Stimulated activated CD4-positive, alpha-beta T cell treated with anti-CD3 and anti-CD28 coated beads, Interleukin-2, amount 100 ng/mL, for 4 hours (primary cell): ENCODE measurements at places on chromosomes 2 and 18.

GRCh38 chr2:218734190-218734975 is 23.7 kb downstream of the TTLL4 start:
- DNase-seq: no peak

DNA sequence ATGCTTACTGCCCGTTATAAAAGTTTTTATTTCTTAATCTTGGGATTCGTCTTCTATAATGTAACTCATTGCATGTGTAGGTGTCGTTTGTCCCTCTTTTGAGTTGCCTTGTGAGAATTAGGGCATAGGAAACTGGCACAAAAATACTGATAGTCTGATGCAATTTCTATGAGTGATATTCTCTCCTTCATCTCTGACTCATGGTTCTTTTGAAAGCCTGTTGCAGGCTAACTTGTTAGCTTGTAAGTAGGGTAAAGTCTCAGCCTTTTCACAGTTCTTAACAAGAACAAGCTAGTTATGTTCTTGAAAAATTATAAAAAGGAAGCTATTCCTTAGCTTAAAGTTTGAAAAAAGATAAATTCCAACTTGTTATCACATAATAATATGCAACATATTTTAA is 1085.4 kb upstream of the NRXN1 start:
- no peak for DNase-seq

- DNase-seq: no peak
Measured at GRCh38 chr2:72682061-72682460, 143.8 kb downstream of the EXOC6B start.

DNA sequence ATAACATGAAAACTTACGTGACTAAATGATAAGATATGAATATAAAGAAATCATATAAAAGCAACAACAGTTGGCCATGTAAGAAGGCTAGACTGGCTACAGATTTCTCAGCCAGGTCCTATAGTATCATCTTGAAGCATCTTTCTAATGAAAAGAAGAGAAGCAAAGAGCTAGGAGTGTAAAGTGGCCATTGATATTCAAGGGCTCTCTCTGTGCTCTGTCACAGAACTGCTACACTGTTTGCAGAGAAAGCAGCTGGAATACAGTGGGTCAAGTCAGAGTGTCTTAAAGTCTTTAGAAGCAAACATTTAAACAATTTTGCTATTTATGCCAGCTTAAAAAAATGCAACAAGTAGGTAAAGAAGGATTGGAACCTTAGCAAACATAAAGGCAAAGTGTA is 118.8 kb downstream of the SCN9A start:
- DNase-seq: no peak

GRCh38 chr2:105796131-105796638 is 51.5 kb downstream of the NCK2 start:
- DNase-seq: no peak

DNA sequence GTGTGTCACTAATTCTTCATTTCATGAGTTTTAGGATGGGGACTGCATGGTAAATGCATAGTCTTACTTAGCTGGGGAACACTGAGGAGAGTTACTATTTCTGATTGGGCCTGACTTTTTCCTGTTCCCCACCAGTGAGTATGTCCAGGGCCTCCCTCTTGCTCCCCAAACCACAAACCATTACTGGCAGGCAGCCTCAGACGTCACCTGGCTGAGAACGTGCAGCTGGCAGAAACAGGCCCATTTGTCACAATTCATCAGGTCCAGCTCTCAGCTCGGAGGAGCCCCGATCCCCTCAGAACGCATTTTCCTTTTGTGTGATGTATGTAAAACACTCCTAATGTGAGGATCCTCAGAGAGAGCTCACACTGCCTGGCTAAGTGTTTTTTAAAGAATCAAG is 71.7 kb upstream of the SIX3 start:
- no peak for DNase-seq

- DNase-seq: no peak
Measured at GRCh38 chr18:13502585-13502984, 223.8 kb downstream of the FAM210A start.

- peak; percentile 60 for DNase-seq
Measured at GRCh38 chr2:10497797-10498251, 49.7 kb upstream of the ODC1 start.

GRCh38 chr2:105772362-105772761 is 27.6 kb downstream of the NCK2 start:
- DNase-seq: no peak

DNA sequence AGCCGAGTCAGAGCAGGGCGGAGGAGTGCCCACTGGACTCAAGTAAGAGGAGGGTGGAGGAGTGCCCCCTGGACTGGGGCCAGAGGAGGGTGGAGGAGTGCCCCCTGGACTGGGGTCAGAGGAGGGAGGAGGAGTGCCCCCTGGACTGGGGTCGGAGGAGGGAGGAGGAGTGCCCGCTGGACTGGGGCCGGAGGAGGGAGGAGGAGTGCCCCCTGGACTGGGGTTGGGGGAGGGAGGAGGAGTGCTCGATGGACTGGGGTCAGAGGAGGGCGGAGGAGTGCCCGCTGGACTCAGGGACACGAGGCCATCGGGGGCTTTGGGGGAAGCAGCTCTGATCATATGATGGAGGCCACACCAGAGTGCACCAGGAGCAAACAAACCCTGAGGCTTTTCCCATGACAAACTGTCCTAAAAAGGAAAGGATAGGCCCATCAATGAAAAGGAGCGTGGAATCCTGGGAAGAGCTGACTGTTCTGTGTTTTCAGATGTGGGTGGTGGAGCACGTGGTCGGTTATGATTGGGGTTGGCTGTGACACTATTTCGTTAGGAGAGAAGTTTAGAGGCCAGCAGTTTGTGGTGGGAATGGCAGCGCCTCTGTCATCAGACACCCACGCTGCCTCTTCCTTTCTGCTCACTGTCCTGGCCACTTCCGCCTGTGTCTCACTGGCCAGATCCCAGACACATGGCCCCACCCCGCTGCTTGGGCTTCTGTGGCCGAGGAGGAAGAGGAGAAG is 24.5 kb upstream of the HPCAL1 start:
- no peak for DNase-seq

- no peak for DNase-seq
Measured at GRCh38 chr18:6961331-6961730, 156.3 kb downstream of the LAMA1 start.

GRCh38 chr18:42437646-42438045 is 482.6 kb downstream of the PIK3C3 start:
- DNase-seq: no peak

- DNase-seq: no peak
Measured at GRCh38 chr2:176851889-176852483, 360.6 kb upstream of the HNRNPA3 start.

DNA sequence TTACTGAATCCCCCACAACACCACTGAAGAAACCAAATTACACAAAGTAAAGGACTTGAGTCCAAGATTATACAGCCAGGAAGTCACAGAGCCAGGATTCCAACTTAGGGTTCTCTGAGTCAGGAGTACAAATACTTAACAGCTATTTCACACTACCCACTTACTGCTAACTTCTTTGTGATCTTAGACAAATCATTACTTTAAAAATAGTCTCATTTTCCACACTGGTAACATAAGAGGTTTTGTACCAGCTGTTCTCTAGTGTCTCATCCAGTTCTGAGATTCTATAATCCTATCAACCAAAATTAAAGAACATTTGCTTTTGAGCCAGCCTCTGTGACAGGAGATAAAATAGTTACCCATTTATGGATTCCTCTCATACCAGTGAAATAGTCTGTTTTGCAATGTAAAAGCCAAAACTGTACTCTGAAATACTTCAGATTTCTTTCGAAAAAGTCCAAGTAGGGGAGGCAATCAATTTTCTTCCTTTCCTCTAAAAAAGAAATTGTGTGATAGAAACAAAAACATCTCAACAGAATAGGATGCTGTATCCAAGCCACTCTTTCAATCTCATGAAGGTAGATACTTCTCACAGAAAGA is 157.6 kb downstream of the LRATD1 start:
- DNase-seq: no peak

GRCh38 chr2:168583710-168584521 is 127.8 kb downstream of the CERS6 start:
- no peak for DNase-seq

- DNase-seq: no peak
Measured at GRCh38 chr2:6960659-6961058, 43.4 kb downstream of the RNF144A start.

- DNase-seq: no peak
Measured at GRCh38 chr2:64944484-64944883, 44.7 kb upstream of the SLC1A4 start.

DNA sequence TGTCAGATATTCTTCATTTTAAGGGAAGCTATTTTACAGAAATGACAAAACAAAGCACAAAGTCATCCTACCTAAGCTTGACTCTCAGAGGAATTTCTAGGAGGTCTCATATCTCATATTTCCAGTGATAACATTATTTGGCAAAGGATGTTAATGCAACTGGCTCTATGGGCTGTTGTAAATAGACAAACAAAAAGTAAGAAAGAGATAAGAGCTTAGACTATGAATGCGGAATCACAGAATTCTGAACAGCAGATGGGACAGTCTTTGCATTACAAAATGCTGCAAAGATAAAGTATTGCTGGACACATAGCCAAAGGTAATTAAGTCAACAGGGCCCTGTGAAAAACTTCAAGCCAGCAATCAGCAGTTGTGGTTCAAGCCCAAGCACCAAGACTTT is 23.9 kb downstream of the PIAS2 start:
- no peak for DNase-seq

GRCh38 chr18:457521-458412 is 42.7 kb downstream of the COLEC12 start:
- DNase-seq: no peak

DNA sequence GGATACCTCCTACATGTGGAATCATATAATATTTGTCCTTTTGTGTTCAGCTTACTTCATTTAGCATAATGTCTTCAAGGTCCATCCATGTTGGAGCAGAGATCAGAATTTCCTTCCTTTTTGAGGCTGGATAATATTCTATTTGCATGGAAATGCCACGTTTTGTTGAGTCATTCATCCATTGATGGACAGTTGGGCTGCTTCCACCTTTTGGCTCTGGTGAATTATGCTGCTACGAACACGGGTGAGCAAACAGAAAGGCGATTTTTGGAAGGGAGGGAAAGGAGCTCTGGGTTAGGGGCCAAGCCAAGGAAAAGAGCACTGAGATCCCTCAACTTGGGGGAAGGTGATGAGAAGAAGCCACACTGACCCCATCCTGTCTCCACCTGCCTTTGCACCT is 260.5 kb downstream of the TNS1 start:
- DNase-seq: no peak

DNA sequence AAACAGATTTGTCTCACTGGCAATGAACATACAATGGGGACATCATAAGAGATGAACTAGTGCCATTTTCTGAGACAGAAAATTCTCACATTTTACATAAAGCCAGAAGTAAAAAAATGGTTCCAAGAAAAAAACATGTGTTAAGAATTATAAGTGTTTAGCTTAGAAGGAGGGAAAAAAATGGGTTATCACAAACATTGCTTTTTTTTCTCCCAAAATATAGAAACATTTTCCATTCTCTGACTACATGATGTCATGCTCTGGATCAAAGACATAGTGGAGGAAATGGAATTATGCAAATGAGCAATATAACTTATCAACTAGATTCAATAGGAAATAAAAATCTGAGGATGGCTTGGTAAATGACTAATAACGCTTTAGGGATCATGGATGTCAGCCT is 49.8 kb downstream of the SPATS2L start:
- DNase-seq: no peak

DNA sequence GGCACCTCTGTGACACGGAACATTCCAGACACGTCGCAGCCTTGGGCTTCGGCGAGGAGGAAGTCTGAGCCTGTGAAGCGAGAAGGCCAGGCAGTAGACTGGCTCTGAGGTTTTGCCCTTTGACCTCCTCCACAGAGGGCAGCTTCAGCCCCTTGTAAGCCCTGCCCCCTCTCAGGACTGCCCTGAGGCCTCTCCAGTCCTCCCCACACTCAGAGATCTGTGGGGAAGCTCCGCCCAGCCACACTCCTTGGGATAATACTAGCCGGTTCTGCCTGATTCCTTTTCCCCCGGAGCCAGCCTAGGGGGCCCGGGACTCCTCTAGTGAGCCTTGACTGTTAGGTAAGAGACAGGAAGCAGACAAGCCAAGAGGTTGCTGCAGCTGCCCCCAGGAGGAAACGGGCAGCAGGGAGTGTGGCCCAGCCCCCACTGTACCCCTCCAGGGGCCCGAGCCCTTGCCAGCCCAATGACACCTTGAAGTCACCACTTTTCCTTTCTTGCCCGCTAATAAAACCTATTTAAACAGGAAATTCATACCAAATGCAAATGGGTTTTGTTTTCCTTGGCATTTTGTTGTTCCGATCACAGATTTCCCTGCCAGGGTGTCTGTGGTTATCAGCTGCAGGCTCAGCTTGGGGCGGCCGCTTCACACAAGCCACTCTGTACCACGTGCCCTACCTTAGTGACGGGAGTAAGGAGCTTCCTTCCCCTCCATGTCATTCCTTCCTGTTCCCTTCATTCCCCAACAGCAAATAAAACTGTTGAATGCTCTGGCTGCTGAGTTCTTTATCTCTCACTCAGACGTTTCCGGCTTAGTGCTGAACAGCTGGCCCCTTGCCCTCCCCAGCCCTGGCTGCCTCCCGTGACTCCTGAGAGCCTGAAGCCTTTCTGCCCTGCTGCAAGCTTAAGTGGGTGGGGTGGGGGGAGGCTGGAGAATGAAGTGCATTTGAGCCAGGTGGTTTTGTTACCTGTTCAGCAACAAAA is 124.7 kb downstream of the CABLES1 start:
- DNase-seq: no peak

- no peak for DNase-seq
Measured at GRCh38 chr2:217900010-217900779, 102.6 kb downstream of the TNS1 start.

DNA sequence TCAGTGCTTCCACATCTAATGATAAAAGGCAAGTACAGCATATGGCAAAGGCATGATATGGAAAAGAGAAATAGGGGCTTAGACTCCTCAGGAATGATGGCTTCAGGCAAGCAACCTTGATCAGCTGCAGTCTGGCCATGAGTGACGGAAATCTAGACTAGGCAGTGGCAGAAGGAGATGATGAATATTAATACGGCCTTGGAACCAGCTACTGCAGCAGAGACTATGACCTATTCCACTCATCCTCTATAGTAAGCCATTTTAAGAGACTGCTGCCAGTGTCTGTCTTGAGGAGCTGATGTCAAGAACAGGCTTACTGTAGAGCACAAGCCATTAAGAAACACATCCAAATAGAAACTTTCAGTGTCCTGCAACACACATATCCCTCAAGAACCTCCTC is 23.7 kb downstream of the ASXL2 start:
- no peak for DNase-seq

DNA sequence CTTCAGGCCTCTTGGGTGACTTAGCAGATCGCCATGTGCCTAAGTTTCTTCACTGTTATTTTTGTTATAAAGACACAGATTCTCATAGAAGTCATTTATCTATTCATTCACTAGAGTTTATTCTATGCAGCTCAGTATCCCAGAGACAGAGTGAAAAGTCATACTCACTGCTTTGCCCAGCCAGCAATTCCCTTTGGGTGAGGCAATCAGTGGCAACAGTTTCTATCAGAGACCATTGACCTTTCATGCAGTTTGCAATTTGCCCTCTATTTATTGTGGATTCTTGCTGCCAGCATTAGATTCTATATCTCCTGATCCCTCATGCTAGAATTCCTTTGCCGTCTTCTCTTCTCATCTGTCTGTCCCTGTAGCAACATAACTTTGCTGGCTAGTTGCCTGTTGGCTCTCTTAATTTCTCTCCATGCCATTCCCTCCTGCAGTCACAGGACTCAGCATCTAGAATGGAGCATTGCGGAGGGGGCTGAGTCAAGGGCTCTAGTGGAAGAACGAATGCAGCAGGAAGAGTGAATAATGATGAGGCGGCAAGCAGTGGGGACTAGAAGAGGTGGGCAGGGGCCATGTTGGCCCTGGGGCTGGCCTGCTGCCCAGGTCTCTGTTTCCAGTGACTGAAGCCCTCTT is 12.2 kb downstream of the SLC9A4 start:
- no peak for DNase-seq
